ENCODE measurements at places on chromosomes 5 and 9.

DNA sequence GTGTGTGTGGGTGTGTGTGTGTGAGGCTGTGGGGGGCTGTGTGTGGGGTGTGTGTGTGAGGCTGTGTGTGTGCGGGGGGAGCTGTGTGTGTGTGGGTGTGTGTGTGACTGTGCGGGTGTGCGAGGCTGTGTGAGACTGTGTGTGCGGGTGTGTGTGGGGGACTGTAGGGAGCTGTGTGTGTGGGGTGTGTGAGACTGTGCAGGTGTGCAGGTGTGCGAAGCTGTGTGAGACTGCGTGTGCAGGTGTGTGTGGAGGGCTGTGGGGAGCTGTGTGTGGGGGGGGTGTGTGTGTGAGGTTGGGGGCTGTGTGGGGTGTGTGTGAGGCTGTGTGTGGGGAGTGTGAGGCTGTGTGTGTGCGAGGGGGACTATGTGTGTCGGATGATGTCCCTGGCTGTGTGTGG lies 23.2 kb downstream of the AHRR start:
- DNase-seq, result no peak

- DNase-seq, result no peak
Observed at GRCh38 chr9:128685636-128686489, 3.2 kb upstream of the SET start.

DNA sequence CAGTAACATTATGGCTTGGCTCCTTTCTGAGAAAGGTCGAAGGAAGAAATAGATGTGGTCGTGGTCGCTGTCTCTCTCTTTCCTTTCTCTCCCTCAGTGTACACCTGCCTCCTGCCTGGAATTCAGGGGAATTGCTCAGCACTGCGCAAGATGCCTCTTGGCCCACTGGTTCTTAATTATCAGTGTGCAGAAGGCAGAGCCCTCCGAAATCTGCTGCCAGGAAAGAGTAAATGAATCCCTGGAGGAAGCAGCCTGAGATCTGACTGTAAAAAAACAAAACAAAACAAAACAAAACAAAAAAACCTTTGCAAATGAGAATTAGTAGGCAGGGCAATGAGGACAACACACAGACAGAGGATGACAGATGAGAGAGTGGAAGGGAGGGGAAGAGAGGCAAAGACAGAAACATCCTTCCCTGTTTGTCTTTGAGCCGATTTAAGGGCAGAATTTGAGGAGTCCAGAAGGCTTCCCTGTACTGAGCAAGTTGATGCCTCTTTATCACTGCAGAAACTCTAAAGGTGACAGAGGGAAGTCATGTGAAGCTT lies 113.8 kb upstream of the PUM3 start:
- no peak for DNase-seq

DNA sequence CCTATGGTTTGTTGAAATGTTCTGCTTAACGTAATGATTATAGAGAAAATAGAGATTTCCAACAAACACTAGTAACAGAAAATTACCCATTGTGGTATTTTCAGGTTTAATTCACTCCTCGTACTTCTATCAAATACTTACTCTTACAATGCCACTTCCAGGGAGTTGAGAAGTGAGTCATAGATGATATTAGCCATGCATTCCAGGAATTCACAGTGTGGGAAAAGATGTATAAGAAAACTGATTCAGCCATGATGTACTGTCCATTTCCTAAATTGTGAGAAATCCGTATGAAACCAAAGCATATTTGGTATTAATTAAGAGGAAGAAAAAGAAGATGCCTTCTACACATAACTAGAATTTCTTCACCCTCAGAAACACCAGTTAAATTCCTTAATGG lies 1854.6 kb upstream of the WWC1 start:
- DNase-seq, result no peak

GRCh38 chr5:88370824-88371223 lies 102.2 kb upstream of the TMEM161B start:
- no peak for DNase-seq

DNA sequence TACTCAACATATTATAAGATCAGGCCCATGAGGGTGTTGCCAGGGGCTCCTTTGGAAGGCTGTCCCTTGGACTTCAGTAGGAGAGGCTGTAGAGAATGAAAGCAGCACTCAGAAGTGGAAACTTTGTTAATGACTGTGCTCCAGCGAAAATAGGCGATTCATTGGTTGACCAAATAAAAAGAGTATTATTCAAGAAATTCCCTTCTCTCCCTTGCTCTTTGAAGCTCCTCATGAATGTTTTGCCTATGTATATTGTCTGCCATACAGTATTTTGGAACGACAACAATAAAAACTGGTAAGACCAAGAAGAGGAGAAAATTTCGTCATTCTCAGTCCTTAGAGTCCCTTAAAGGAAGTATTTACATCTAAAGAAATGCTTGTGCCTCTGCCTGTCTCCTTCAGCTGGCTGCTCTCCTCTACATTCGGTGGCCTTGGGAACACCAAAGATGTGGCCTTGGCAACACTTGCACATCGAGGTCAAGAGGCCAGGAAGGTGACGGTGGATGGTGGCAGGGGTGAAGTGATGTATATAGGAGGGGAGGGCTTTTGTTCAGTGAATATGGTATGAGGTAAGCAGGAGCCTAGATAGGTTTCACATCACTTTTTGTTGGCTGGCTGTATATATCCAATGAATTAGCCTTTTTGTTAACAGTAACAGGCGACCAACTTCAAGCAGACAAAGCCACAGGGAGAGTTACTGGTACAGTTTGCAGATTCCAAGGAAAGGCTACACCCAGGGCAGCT lies 95.0 kb upstream of the ACTBL2 start:
- DNase-seq, result no peak

GRCh38 chr5:134464988-134465815 lies 53.5 kb upstream of the CDKN2AIPNL start:
- DNase-seq, result no peak

GRCh38 chr5:58080573-58080972 lies 379.3 kb downstream of the PLK2 start:
- no peak for DNase-seq

DNA sequence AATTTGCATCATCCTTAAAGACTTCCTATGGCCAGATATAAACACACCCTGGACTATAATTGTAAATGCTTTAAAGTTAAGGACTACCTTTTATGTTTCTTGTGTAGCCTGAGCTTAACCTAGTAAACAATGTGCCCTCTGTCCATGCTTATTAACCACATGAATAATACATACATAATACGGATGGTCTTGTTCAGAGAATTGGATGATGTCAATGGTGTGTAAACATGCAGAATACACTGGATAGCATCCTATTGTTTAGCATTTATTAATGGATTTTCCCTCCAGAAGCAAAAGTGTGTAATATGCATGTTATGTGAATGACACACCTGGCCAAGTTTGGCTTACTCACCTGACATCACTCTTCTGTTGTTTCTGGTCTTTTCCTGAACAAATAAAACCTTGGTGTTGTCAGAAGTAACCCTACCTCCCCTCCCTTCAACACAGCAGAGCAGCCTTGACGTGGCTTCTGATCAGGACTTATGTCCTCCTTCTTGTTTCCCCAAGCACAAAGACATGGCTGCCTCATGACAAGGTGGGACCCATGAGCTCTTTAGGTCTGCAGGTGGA lies 517.9 kb downstream of the MTRR start:
- peak; percentile 35 for DNase-seq

GRCh38 chr5:113205807-113206206 lies 229.0 kb downstream of the TSSK1B start:
- DNase-seq, result no peak

- no peak for DNase-seq
Observed at GRCh38 chr5:26807231-26808199, 230.9 kb downstream of the CDH9 start.

- no peak for DNase-seq
Observed at GRCh38 chr9:131657037-131657377, 82.9 kb downstream of the RAPGEF1 start.

DNA sequence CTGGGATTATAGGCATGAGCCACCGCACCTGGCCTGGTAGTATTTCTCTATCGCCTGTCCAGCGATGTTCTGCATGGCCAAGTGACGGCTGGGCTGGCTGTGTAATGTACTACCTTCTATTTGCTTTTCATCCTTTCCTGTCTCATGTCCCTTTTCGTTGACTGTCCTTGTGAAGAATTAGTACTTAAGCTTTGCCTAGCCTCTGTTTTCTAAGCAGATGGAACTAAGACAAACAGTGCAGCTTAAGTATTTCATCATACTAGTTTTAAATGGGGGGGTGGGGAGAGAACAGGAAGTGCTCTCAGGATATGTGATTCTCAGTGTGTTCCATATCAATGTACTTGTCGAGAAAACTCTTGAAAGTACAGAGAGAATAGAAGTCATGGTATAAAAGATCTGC lies 31.7 kb upstream of the CCL21 start:
- no peak for DNase-seq

DNA sequence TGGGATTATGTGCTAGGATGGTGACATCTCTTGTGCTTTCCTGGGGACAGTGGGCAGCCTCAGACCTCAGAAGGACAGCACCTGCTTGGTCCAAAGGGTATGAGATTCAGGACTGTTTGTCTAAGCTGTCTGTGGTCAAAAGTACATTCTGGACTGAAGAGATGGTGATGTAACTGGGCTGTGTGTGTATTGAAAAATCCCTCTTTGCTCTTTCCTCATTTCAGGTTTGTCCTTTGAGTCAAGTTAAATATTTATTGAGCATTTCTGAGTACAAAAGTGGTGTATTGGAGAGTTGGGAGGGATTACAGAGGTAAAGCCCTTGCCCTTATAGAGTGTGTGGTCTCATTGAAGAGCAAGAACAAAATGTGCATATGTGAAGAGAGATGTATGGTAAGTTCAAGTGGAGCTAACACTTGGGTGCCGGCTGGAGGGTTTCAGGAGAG lies 46.7 kb downstream of the RCL1 start:
- no peak for DNase-seq

GRCh38 chr5:10257870-10258269 lies 7.8 kb downstream of the CCT5 start:
- DNase-seq, result no peak

DNA sequence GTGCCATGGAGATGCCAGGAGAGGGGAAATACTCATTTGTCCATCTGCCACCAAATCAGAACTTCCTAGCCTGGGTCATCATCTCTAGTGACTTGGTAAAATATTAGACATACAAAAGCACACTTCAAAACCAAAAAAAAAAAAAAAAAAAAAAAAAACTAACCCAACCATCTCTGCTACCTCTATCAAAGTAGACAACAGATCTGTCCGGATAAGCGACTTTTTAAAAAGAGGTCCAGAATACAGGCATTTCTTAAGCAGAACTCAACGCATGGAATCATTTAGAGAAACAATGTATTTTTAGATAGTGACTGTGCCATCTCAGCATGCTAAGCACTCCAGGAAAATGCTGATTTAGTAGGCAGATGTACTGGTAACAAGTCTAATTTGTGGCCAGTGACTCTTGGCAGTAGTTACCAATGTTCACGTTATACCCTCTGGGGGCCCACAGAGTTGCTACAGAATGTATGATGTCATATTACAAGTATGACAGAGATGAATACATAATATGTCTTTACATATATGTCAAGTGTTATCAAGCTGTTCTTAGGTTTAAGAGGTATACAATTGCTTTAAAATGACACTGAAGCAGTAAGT lies 107.8 kb downstream of the SMIM23 start:
- no peak for DNase-seq

DNA sequence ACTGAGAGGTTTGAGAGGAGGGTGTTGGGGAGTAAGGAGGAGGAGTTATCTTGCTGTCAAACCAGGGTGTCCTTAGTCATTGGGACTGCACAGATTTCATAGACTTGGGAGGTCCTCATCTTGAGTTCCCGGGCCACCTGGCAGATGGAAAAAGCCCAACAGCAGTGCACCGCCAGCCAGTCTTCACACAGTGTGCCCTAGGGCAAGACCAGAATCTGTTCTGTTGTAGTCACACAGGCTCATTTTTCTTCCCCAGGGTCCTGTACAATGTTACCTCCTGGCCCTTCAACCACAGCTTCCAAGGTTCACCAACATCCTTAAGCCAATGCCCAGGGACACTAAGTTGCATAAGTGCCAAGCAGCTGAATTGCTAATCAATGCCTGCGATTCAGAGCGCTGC lies 21.0 kb downstream of the PLAC8L1 start:
- no peak for DNase-seq

DNA sequence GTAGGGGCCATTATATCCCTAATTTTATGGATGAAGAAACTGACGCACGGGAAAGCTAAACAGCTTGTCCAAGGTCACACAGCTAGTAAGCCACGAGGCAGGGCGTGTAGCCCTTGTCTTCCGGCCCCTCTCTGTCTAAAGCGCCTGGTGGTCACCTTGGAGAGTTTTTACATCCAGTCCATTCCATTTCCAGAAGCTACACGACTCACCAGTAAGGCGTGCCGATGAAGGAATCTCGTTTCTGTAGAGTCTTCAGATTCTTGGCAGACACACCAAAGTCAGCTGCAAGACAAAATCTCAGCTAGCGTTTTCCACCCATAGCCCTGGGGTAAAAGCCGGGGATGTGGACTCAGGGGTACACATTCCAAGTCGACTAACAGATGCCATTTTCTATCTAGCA lies 80.5 kb downstream of the STK10 start:
- no peak for DNase-seq

DNA sequence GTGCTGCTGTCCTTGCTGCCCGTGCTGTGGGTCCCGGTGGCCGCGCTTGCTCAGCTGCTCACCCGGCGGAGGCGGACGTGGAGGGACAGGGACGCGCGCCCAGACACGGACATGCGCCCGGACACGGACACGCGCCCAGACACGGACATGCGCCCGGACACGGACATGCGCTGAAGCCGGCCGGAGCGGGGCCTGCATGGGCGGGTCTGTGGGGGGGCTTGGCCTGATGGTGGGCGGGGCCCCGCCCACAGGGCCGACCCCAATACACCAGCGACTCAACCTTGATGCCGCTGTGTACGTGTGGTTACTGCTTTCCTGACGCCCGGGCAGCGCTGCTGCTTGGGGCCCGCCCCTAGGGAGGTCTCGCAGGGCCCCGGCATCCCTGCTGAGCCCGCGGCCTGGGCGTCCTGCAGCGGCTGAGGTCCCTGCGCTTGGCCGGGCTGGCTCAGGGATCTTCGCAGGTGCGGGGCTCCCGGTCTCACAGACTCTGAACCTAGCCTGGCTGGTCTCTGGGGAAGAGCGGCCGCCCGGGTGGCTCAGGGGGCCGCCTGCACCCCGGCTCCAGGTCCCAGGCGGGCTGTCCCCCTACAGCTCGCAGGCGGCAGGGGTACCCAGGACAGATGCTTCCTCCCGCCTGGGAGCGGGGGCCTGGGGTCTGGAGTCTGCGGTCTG lies 20.9 kb downstream of the SLC6A18 start:
- DNase-seq, result no peak

- DNase-seq, result no peak
Observed at GRCh38 chr5:136033848-136034247, 5.1 kb downstream of the TGFBI start.

GRCh38 chr9:115777610-115778009 lies 376.0 kb upstream of the PAPPA start:
- no peak for DNase-seq

GRCh38 chr9:126618190-126618584 lies 4.5 kb downstream of the LMX1B start:
- DNase-seq, result no peak

- no peak for DNase-seq
Observed at GRCh38 chr9:88023001-88023400, 48.7 kb upstream of the CDK20 start.

Measured in NCI-H2029 (cell line).